ENCODE measurements at places on chromosomes 3 and 15.

DNA sequence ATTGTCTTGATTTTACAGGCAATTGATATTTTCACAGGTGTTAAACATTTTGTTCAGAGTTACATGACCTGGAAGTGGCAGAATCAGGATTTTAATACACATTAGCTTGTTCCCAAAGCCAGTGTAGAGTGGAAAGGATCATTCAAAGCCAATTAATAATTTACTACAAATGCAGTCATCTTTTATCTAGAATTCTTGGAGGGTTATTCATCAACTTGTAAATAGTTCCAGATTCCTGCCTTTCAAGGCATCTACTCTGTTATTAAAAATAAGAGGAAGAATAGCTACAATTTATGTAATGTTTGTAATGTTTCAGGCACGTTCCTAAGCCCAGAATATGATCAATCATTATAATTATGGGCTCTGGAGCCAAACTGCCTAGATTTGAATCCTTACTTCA is 358.5 kb downstream of the ZNF385D start:
- DNase-seq, result no peak

DNA sequence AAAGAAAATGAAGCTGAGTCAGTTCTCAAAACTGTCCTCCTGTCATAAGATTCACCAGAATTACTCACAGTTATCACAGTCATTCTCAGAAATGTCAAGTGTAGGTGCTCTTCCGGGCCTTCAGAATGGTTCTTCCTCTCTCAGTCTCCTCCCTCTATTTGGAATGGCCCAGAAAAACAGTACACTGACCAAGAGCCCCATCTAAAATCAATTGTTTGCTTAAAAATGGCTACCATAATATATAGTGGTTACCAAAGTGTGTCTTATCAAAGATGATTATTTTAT is 99.8 kb downstream of the MECOM start:
- no peak for DNase-seq

GRCh38 chr3:156725682-156726081 is 51.3 kb downstream of the TIPARP start:
- DNase-seq, result no peak

DNA sequence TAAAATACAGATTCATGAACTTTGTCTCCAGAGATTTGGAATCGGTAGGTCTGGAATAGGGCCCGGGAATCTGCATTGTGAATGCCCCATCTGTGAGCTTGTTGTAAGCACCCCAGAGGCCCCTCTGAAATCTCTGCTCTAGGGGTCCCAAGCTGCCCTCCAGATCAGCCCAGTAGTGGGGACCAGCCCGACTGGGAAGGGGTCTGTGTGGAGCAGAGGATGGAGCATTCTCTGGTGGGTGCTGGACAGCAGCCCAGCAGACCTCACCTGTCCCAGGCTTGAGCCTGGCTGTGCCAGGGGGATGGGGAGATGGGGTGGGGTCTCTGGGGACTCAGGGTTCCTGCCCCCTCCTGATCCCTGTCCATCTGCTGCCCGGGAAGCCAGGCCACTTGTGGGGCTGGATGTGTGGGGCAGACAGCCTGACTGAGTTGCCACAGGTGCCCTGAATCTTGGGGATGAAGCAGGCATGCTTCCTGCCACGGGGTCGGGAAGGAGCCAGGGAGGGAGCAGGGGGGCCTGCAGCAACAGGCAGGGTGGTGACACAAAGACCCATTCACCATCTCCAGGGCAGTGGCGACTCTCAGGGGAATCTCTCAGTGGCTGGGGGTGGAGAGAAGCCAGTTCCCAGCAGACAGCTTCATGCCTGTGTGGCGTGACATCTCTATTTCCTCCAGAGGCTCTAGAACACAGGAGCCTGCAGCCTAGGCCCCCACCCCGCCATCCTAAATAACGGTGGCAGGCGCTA is 99.3 kb downstream of the WNT7A start:
- DNase-seq, result peak; percentile 37

GRCh38 chr3:38478901-38479300 is 17.2 kb upstream of the EXOG start:
- DNase-seq, result no peak

GRCh38 chr3:154971341-154971740 is 108.8 kb upstream of the MME start:
- DNase-seq, result no peak
